Sigmoid colon (tissue), 7 donors: ENCODE measurements at places on chromosomes 5 and 9. TPM values are rescaled to one million over a fixed set of nuclear protein-coding genes. Genes with fewer than 3 reads are reported as not detected.
A peak's percentile ranks its signal among the peaks of the same experiment; 100 is the strongest.

The SELENOP gene
- total RNA-seq, result 457 TPM

The PCSK1 gene
- 2.2 TPM for total RNA-seq

The ARSI gene
- 3.3 TPM for total RNA-seq

The FBP1 gene
- total RNA-seq, result 7.1 TPM

The IL3 gene
- total RNA-seq, result not detected

The AP3B1 gene
- total RNA-seq, result 48.2 TPM

The RAD50 gene
- total RNA-seq, result 29.1 TPM

The HTR1A gene
- total RNA-seq, result not detected

The FCN2 gene
- total RNA-seq, result not detected

The C9orf43 gene
- total RNA-seq, result 0.68 TPM

The PCA3 gene
- not detected for total RNA-seq

The TMC1 gene
- total RNA-seq, result under 0.01 TPM

The DEPDC1B gene
- total RNA-seq, result not detected

The RGS3 gene
- total RNA-seq, result 50.7 TPM

The SOHLH1 gene
- total RNA-seq, result not detected

The ELAVL2 gene
- total RNA-seq, result 0.16 TPM

The TAF1L gene
- total RNA-seq, result not detected

The PDGFRB gene
- total RNA-seq, result 79.2 TPM

The CCDC112 gene
- total RNA-seq, result 14.5 TPM

DNA sequence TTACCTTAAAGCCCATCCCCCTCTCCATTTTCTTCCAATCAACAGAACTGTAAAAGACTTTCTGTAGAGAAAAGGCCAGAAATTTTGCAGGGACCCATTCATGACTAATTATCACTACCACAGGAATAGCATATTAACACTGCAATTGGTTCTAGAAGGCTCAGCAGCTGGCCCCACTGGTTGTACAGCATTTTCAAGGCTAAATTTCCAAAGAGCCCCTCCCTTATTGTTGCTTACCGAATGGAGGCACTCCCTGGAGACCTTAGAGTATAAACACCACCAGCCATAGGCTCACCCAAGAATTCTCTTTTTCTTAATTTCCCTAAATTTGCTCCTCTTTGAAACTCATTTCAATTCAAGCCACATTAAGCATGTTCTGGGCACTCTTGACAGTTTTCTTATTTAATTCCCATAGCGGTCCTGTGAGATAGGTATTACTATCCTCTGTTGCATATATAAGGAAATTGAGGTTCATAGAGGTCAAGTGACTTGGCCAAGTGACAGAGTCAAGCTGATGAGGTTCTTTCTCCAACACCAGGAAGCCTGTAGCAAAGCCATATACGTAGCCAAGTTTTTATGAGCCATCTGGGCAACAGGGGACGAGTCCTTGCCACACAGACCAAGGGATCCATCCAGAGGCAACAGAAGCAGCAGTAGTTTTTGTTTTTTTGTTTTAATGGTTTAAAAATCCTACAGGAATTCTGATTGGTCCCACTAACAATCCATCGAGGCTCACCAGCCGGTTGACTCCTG, 83.9 kb upstream of the NR5A1 start:
- no peak overlapping the region for H3K4me3 ChIP-seq
- H3K27me3 ChIP-seq, result no peaks in the 10 kb centered on the region
- H3K36me3 ChIP-seq, result no peaks in the 10 kb centered on the region
- H3K4me1 ChIP-seq, result no peaks in the 10 kb centered on the region

DNA sequence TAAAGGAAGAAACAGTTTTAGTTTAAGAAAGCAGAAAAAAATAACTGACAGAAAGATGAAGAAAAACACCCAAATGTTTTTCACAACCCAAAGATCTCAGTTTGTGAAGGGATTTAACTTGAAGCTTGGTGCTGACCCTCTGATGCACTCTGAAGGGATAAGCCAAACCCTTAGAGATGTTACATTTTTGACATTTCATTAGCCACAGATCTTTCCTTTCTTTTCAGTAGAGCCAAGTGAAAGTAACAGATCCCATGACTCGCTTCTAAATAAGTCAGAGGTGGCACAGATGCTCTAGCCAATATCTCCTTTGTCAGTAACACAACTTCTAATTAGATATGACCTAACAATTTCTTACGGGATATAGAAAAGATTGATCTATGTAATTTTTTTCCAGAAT, 394.5 kb upstream of the EDIL3 start:
- no peak for DNase-seq
- no peaks in the 10 kb centered on the region for H3K4me1 ChIP-seq
- H3K36me3 ChIP-seq, result no peaks in the 10 kb centered on the region
- H3K27ac ChIP-seq, result no peak overlapping the region
- H3K27me3 ChIP-seq, result no peaks in the 10 kb centered on the region

- no peak for DNase-seq
- H3K27ac ChIP-seq, result no peak overlapping the region
- no peaks in the 10 kb centered on the region for H3K27me3 ChIP-seq
- no peaks in the 10 kb centered on the region for H3K4me1 ChIP-seq
Observed at GRCh38 chr5:5983261-5983980, 394.9 kb downstream of the MED10 start.

GRCh38 chr9:4732890-4733289, 8.1 kb downstream of the AK3 start:
- no peaks in the 10 kb centered on the region for H3K27me3 ChIP-seq
- no peaks in the 10 kb centered on the region for H3K4me1 ChIP-seq
- no peak overlapping the region for H3K4me3 ChIP-seq
- H3K36me3 ChIP-seq, result no peaks in the 10 kb centered on the region
- no peak overlapping the region for H3K27ac ChIP-seq

- no peak overlapping the region for H3K27ac ChIP-seq
- no peaks in the 10 kb centered on the region for H3K27me3 ChIP-seq
- no peak for DNase-seq
- H3K36me3 ChIP-seq, result no peaks in the 10 kb centered on the region
- H3K4me1 ChIP-seq, result no peaks in the 10 kb centered on the region
Observed at GRCh38 chr5:142977363-142978051, 207.3 kb downstream of the ARHGAP26 start.

GRCh38 chr5:119411361-119412278, 40.7 kb upstream of the HSD17B4 start:
- peaks cover 12% of the 10 kb centered on the region for H3K27me3 ChIP-seq
- H3K27ac ChIP-seq, result peak overlapping the region; percentile 66
- peak; percentile 69 for DNase-seq
- peak overlapping the region; percentile 15 for H3K4me3 ChIP-seq

DNA sequence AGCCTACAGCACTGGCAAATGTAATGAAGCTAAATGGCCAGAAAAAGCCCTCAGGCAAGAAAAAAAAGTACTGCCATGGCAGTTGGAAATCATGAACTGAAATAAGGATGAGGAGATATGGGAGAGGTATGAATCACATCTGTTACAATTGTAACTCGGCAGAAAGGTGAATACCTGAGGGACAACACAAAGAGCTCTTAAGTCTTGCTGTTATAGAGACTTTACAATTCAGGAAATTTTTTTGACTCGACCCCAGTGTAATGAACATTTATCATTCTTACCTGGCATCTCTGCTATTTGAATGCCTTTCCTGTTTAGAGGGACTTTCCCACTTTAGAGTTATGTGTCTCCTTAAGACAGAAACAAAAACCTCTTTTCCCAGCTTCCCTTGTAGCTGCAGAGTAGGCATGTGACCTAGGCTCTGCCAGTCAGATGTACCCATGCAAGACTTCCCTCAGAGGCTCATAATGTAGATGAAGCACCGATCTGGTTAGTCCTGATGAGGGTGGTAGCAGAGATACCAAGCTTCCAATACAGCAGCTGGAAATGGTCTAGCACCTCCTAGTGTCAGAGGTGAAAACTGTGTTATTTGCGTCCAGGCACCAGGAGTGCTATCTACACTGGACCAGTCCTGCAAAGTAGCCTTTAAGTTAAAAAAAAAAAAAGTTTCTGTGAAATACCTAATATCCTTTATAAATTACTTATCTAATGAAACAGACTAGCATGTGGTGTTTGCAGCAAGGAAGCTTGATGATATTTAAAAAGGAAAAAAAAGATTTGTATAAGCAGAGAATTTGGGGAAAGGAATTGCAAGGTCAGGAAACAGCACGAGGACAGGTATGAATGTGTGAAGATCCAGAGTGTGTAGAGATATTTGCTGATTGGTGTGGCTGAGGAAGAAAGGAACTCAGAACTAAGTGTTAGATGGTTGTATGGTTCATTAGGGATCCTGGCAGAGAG, 146.9 kb upstream of the SLC1A3 start:
- no peak overlapping the region for H3K4me3 ChIP-seq
- no peaks in the 10 kb centered on the region for H3K27me3 ChIP-seq
- no peaks in the 10 kb centered on the region for H3K36me3 ChIP-seq

- no peak overlapping the region for H3K27ac ChIP-seq
- H3K36me3 ChIP-seq, result no peaks in the 10 kb centered on the region
- no peak overlapping the region for H3K4me3 ChIP-seq
- DNase-seq, result peak; percentile 65
- no peaks in the 10 kb centered on the region for H3K27me3 ChIP-seq
- no peaks in the 10 kb centered on the region for H3K4me1 ChIP-seq
Observed at GRCh38 chr9:123420592-123421111, 64.7 kb downstream of the CRB2 start.

- peak overlapping the region; percentile 61 for H3K4me3 ChIP-seq
- H3K4me1 ChIP-seq, result no peaks in the 10 kb centered on the region
- no peaks in the 10 kb centered on the region for H3K36me3 ChIP-seq
- H3K27ac ChIP-seq, result peak overlapping the region; percentile 94
- H3K27me3 ChIP-seq, result no peaks in the 10 kb centered on the region
- no peak for DNase-seq
Observed at GRCh38 chr5:14663734-14664269, 716 bp upstream of the OTULIN start.

GRCh38 chr5:100584069-100584468, 48.9 kb downstream of the FAM174A start:
- no peaks in the 10 kb centered on the region for H3K27me3 ChIP-seq
- peaks cover 13% of the 10 kb centered on the region for H3K36me3 ChIP-seq
- H3K4me1 ChIP-seq, result no peaks in the 10 kb centered on the region
- no peak overlapping the region for H3K4me3 ChIP-seq

- H3K4me1 ChIP-seq, result no peaks in the 10 kb centered on the region
- H3K36me3 ChIP-seq, result no peaks in the 10 kb centered on the region
- DNase-seq, result no peak
Observed at GRCh38 chr5:137265457-137265856, 233.7 kb downstream of the SPOCK1 start.

DNA sequence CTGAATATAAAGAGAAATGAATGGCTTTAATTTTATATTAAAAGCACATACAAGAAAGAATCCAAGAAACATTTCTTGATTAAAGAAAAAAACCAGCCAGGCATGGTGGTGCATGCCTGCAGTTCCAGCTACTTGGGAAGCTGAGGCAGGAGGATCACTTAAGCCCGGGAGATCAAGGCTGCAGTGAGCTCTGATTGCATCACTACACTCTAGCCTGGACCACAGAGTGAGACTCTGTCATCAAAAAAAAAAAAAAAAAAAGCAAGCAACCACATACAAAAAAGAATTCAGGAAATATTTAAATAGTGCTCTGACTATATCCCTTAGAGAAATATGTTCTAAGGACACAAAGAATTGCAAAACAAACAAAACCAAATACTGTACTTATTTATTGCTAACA, 2.5 kb upstream of the PLAC8L1 start:
- H3K36me3 ChIP-seq, result no peaks in the 10 kb centered on the region
- H3K4me3 ChIP-seq, result no peak overlapping the region
- H3K27me3 ChIP-seq, result no peaks in the 10 kb centered on the region
- DNase-seq, result no peak
- H3K4me1 ChIP-seq, result no peaks in the 10 kb centered on the region

GRCh38 chr9:93387791-93388190, 63.7 kb upstream of the FAM120A start:
- H3K4me3 ChIP-seq, result no peak overlapping the region
- H3K27ac ChIP-seq, result no peak overlapping the region
- DNase-seq, result no peak
- H3K36me3 ChIP-seq, result no peaks in the 10 kb centered on the region

GRCh38 chr9:137785704-137786161, 91.8 kb upstream of the CACNA1B start:
- DNase-seq, result peak; percentile 43
- no peak overlapping the region for H3K27ac ChIP-seq
- no peak overlapping the region for H3K4me3 ChIP-seq
- H3K4me1 ChIP-seq, result no peaks in the 10 kb centered on the region

DNA sequence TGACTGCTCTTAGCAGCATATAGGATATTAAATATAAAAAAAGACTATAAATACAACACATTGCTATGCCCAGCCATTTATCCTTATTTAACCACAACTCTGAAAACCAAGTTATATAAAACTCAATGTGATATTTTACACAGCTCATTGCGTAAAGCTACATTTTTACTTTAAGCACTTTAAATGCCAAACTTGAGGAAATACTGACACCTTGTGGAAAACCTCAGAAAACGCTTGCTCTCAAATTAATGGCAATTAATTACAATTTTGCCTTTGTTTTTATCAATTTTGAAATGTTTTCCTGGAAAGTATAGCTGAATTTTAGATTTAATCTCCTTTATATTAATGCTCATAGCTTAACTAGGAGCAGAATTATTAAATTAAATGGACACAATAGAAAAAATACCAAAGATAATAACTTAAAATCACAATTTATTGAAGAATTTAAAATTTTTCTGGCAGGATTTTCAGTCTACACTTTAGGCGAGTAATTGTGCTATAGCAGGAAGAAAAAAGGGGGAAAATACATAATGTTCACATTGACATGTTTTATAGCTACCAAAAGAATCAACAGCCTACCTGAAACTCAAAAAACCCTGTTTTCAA, 25.2 kb upstream of the PLAC8L1 start:
- H3K4me1 ChIP-seq, result no peaks in the 10 kb centered on the region
- H3K36me3 ChIP-seq, result peaks cover 30% of the 10 kb centered on the region
- no peaks in the 10 kb centered on the region for H3K27me3 ChIP-seq
- DNase-seq, result no peak
- no peak overlapping the region for H3K4me3 ChIP-seq

DNA sequence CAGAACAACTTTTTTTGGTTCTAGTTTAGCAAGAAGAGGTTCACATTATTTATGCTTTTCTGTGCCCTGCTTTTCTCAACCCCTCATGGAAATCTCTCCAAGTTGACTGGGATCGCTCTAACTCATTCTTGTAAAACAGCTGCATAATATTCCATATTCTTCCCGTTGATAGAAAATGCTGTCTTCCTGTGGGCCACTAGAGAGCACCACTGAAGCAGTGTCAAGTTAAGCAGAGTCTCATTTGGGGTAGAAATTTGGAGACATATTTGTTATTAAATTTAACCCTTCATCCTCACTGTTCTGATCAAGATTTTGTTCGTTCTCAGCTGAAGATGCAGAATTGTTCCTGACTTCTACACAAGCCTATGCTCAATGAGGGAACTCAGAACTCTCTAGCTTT, 140.1 kb downstream of the CEMIP2 start:
- no peaks in the 10 kb centered on the region for H3K27me3 ChIP-seq
- no peaks in the 10 kb centered on the region for H3K36me3 ChIP-seq
- no peak overlapping the region for H3K4me3 ChIP-seq
- DNase-seq, result no peak
- H3K4me1 ChIP-seq, result no peaks in the 10 kb centered on the region

DNA sequence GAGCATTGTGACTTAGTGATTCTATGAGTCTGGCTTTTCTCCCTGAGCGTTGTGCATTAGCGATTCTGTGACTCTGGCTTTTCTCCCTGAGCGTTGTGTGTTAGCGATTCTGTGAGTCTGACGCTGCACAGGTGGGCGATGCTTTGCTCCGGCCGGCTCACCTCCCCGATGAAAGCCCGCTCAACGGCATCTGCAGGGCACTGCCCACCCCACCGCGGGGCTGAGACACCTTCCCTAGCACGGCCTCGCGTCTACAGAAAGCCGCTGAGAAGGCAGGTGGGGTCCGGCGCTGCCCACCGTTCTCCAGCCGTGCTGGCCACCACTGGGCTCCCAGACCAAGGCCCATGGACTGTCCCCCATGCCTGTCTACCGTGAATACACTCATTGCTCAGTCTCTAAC, 12.8 kb upstream of the SLC9A3 start:
- no peaks in the 10 kb centered on the region for H3K36me3 ChIP-seq
- no peaks in the 10 kb centered on the region for H3K4me1 ChIP-seq
- no peak overlapping the region for H3K27ac ChIP-seq
- no peak overlapping the region for H3K4me3 ChIP-seq
- peaks cover 88% of the 10 kb centered on the region for H3K27me3 ChIP-seq
- DNase-seq, result no peak
